ENCODE measurements at places on chromosomes 7 and 10.

- no peak for DNase-seq
Measured at GRCh38 chr10:13813550-13813949, 226.8 kb downstream of the PRPF18 start.

DNA sequence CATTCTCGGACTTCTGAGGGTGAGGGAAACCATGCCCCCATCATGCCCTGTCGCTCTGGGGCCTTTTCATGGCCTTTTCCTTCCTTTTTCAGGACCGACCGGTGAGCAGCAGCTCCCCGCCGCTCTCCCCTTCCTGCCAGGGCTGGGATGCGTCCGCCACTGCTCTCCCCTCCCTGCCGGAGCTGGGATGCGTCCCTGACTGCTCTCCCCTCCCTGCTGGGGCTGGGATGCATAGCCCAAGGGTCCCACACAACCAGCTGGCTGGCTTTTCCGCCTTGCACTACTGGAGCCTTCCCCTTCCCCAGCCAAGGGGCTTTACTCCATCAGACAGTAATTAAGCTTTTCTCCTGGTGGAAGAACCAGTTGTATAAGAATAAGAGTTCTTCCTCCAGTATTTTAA is 129.7 kb upstream of the COBL start:
- no peak for DNase-seq

- DNase-seq = no peak
Measured at GRCh38 chr10:10854725-10855124, 162.9 kb upstream of the CELF2 start.

DNA sequence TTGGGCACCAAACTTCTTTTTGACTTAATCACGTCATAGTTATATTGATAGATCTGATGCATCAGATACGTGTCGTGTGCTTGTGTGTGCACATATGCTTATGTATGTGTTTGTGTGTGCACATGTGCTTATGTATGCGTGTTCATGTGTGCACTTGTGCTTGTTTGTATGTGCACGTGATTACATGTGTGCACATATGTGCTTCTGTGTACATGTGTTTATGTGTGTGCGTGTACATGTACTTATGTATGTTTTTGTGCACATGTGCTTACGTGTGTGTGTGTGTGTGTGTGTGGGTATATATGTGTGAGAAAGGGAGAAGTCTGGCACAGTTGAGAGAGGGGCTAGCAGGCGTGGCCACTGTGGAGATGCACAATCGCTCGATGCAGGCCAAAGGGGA is 173.4 kb downstream of the WDR37 start:
- no peak for DNase-seq

GRCh38 chr10:1182280-1183032 is 126.3 kb downstream of the WDR37 start:
- no peak for DNase-seq

- no peak for DNase-seq
Measured at GRCh38 chr10:98619446-98619845, 172.7 kb upstream of the HPS1 start.
